Amygdala (tissue), 56 donors: ENCODE measurements at places on chromosomes 6 and 20.

DNA sequence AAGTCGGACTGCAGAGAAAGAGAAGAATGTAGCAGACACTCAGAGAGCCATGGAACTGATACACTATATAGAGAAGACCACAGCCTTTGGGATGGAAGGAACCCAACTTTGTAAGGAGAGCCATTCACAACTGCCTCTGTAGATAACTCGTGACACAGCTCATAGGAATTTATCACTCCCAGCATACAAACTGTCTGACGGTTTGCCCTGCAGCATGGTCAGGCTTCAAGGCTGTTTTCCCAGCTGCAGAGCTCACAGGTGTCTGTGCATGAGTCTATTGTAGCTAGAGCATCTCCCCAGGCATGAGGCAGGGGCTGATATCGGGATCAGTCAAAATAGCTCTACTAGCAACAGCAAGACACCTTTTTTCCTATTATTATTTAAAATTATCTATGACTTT, 130.5 kb upstream of the DTNBP1 start:
- no peak for DNase-seq

- DNase-seq, result no peak
These were observed 7.0 kb downstream of the TXLNB start for GRCh38 chr6:139284789-139285188.

- no peak for DNase-seq
These were observed 371 bp downstream of the HMGN4 start for GRCh38 chr6:26538572-26538902.

GRCh38 chr20:63822276-63822696, 8.8 kb downstream of the ZBTB46 start:
- no peak for DNase-seq

- no peak for DNase-seq
These were observed 182.6 kb downstream of the RNGTT start for GRCh38 chr6:88780714-88781389.

DNA sequence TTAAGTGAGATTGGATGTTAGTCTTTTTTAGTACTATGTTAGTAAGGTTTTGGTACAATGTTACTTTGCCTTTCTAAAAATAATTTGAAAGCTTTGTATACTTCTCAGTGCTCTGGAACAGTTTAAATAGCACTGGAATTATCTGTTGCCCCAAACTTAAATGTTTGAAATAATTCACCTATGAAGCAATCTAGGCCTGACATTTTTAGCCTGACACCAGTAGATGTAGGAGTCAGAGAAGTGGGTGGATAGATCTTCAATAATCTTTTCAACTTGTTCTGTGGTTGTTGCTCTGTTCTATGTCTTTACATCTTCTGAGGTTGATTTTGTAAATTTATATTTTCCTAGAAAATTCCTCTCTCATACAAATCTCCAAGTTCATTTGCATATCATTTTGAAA, 103.1 kb upstream of the ADGRF1 start:
- no peak for DNase-seq

DNA sequence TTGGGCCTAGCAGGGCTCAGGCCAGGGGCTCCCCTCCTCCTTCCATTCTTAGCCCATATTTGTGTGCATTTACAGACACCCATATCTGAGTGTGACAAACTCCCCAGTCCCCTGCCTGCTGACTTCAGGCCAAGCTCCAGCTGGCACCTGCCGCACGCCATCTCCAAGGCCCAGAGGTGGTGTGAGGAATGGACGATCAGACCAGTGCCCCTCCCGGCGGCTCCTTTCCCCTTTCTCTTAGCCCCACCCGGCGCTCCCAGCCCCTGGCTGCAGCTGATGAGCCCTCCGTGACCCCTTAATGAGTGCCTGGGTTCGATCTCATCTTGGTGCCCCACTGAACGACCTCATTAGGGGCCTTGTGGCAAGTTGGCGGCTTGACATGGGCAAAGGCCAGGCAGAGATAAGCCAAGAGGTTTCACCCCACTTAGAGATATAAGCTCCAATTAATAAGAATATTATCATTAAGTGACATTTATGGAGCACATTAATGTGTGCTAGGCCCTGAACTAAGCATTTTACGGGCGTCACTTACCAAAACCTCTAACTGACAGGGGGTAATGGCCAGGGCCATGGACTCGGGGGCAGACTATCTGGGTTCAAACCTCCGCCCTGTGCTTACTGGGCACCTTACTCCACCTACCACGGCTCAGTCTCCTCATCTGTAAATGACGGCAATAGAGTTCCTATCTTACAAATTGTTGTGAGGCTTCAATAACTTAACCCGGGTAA, 17.5 kb downstream of the ADA start:
- no peak for DNase-seq

DNA sequence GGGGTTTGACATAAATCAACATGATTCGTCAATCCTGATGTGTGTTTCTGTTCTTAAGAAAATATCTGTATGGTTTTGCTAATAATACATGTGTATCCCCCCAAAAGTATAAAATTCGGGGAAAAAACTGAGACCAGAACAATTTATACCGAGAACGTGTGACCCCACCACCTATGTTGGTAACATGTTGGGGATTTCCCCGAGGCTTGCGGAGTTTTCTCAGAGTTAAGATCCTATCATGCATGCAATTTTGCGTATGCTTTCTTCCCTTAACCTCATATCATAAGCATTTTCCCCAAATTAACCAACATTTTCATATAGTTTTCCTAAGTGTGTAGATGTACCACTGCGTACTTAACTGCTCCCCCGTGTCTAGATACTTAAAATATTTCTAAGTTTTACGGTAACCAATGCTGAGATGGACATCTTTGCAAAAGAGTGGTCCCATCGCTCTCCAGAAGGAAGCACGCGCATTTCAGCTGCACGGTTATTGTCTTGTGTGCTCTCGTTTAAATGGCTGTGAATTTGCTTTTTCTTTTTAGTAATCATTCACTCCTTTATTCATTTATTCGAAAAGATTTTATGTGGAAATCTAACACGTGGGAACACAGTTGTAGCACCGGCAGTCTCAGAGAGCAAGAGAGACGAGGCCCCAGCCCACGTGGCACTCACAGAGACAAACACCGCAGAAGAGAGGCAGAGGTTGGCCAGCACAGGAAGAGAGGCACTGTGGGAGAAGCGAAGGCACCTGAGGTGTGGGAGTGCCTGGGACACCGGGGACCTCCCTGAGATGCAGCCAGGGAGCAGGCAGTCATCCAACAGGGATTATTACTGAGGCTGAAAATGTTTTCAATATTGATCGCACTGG, 13.2 kb upstream of the IRF4 start:
- DNase-seq, result no peak

DNA sequence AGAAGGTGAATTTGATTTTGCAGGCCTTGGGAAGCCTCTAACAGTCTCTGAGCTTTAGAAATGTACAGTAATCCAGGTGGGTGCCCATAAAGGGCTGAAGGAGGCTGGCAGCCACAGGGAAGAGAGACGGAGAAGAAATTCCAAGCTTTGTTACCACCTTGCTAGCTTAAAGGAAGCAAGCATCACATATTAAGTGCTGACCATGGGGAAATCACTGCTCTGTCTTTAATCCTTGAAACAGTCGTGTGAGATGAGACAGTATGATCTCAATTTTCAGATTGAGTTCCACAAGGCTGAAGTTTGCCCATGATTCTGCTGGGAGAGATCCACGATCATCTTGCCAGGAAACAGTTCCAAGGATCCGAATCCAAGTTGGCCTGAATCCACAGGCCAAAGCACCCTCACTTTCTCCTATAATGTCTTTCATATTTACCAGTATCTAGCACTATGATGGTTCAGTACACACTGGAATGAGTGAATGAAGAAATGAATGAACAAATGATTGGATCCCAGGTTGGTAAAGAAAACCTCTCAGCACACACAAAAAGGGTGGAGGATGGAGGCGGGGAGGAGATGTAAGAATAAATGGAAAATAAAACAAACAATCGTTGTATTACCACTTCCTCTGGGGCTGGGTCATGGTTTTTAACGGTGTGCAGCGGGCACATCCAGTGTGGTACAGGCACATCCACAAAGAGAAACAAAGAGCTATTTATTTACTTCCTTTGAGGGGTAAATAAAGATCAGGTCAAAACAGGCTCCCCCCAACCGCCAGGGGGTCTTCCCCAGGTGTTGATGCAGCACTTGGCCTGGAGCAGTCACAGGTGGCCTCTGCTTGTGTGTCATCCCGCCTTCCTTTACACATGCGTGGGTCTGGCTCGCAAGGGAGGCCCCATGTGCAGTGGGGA, 28.2 kb upstream of the TAF8 start:
- no peak for DNase-seq

DNA sequence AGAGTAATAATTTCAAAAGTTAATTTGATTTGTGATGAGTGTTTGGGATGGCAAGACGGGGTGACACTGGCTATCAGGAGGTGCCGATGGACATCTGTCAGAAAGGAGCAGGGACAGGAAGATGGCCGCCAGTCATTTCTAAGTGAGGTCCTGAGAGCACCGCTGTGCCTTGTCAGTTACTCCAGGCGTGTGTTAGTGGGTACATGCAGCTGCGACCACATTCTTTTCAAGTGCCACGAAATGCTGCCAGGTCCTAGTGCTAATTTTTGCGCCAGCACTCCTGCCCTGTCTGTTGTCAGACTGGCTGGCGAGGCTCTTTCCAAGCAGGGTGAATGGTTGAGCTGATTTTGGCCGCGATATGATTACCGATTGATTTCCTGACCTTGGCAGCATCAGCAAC, 64.6 kb upstream of the INSM1 start:
- no peak for DNase-seq

- no peak for DNase-seq
These were observed 8.3 kb upstream of the ZNF318 start for GRCh38 chr6:43377710-43378229.

DNA sequence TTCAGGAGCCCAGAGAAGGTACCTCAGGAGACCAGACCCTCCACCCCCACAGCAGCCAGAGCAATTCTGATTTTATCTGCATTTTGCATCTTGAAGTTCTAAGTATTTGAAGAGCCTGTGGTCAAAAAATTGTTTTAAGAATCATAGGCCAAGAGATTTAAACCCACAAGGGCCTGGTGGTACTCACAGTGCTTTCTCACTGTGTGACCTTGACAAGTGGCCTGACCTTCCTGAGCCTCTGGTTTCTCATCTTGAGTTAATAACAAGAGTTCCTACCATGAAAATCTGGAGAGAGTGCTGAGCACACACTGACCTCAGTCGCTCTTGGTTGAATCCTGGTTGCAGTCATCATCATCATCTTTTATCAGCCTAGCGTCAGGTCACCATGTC, 45.4 kb upstream of the ID1 start:
- DNase-seq, result no peak

DNA sequence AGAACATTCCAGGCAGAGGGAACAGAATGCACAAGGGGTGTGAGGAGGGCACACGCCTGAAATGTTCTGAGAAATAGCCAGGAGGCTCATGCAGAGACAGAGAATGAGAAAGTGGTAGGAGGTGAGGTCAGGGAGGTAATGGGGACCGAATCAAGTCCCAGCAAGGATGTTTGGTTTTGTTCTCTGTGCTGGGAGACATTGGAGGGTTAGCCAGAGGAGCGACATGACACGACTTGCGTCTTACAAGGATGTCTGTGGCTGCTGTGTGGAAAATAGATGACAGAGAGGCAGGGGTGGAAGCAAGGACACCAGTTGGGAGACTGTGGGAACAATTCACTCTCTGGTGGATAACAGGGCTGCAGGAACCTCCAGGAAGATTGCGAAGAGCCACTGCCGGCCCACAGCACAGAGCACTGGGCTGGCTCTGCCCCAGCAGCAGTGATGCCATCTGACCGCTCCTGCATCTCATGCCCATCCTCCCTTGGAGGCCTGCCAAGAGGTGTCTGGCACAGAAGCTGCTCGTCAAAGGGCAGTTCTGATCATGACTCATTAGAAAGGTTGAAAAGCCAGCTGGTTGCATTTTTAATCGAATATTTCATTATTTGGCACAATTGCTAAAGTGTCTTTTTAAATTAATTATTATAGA, 57.7 kb upstream of the CD83 start:
- DNase-seq, result no peak

- peak; percentile 31 for DNase-seq
These were observed at the start of gene HLA-DPA1 for GRCh38 chr6:33073431-33073871. Gene HLA-DPA1, minus strand, starts transcription at chr6:33073649.

GRCh38 chr6:31401403-31401802, 2.0 kb upstream of the MICA start:
- no peak for DNase-seq

DNA sequence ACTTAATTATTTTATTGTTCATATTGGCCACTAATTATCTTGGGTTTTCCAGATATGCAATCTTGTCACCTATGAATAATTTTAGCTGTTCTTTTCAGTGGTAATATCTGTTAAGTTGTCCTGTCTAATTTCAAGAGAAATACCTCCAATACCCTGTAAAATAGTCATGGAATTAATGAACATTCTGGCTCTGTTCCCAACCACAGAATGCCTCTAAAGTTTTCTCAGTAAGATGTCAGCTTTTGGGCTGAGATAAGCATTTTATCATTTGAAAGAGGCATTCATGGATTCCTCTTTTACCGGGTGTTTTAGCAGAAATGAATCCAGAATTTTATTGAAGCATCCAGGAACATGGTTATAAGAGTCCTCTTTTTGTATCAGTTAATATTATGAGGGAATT, 109.3 kb downstream of the WDR27 start:
- no peak for DNase-seq

GRCh38 chr6:126620719-126621118, 280.8 kb downstream of the CENPW start:
- no peak for DNase-seq

GRCh38 chr20:31594558-31595379, 10.3 kb upstream of the ID1 start:
- DNase-seq, result no peak

GRCh38 chr6:165678429-165678828, 15.4 kb upstream of the PDE10A start:
- no peak for DNase-seq

- no peak for DNase-seq
These were observed 65.0 kb upstream of the HIVEP1 start for GRCh38 chr6:11947063-11947462.

- DNase-seq, result no peak
These were observed 10.9 kb upstream of the B4GALT5 start for GRCh38 chr20:49724408-49725223.

DNA sequence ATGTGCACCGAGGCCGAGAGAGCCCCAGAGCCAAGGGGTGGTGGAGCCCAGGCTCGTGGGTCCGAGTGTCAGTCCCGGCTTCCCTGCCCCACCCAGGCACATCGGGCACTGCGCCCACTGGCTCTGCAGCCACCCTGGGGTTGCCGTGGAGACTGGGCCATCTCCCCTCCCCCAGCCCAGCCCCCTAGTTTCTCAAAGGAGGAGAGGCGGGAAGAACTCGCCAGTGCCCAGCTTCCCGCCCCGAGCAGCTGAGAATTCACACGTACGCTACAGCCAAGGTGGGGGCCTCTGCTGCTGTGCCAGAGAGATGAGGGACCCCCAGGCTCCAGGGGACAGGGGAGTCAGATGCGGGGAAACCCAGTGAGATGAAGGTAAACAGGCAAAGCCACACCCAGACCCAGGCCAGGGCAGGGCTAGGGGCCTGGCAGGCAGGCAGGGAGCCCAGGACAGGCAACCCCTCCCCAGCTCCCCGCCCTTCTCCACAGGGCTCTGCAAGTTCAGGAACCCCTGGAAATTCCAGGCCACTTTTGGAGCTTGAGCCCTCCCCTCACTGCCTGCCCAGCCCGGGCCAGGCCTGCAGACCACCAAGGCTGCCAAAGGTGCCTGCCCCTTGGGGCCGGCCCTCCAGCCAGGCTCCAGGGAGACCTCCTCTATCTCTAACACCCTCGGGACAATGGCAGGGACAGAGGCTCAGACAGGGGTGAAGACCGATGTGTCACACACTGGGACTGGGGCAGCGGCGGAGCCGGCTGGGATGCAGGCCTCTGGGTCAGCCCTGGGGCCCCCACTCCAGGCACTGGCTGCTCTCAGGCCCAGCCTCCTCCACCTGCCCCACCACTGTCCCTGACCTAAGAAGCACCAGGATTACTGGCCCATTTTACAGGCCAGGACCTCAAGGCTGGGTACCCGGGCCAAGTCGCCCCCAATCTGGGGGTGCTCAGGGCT, 6.0 kb downstream of the LAMA5 start:
- DNase-seq, result no peak

GRCh38 chr6:154715446-154715845, 17.8 kb upstream of the SCAF8 start:
- no peak for DNase-seq
